ENCODE measurements at places on chromosomes 5 and 9.

GRCh38 chr9:35285731-35286130 is 123.9 kb downstream of the UNC13B start:
- no peak for DNase-seq

- DNase-seq: no peak
Measured at GRCh38 chr9:4022435-4023067, 277.3 kb downstream of the GLIS3 start.

DNA sequence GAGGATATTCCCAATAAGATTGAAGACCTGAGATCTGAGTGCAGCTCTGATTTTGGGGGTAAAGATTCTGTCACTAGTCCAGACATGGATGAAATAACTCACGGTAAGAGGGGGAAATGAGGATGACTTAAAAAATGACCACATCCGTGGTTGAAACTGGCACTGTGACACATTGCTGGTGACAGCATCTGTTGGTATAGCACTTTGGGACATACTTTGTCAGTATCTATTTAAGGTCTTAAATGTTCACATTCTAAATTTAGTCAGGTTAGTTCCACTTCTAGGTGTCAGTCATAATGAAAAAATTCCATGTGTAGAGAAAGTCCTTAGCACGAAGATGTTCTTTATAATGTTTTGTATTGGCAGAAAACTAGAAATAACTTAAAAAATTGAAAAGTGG is 70.9 kb downstream of the GAPVD1 start:
- DNase-seq: no peak

- DNase-seq: no peak
Measured at GRCh38 chr9:86649913-86650312, 295.7 kb upstream of the TUT7 start.

DNA sequence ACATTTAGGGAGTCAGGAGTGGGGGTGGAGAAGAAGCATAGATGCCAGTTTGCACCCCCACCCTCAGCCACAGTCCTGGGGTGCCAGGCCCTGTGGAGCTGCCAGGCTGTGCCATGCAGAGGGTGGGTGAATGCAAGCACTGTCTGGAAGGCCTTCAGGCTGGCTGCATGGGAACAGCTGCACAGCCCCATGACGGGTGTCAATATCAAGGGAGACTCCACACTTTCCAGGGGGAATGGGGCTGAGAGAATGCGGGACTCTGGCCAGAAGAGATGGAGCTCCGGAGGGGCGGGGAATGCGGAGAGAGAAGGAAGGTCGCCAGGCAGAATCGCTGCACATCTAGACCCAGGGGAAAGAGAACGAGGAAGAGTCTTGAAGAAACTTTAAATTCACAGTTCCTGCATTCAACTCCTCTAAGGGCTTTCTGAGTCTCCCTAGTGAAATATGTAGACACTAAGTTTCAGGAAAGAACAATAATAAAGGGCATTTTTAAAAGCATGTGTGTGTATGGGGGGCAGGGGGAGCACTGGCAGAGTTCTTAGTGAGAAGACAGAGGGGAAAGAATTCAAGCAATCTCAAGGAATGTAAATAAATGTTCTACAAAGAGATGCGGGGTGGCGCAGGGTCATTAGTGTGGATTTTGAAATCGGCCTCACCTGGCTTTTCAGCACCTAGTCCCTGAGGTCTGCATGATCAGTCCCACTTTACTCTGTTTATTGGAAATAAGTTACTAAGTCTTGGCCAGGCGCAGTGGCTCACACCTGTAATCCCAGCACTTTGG is 59.1 kb downstream of the BOD1 start:
- no peak for DNase-seq

GRCh38 chr5:24161559-24161958 is 483.2 kb downstream of the CDH10 start:
- DNase-seq: peak; percentile 23

DNA sequence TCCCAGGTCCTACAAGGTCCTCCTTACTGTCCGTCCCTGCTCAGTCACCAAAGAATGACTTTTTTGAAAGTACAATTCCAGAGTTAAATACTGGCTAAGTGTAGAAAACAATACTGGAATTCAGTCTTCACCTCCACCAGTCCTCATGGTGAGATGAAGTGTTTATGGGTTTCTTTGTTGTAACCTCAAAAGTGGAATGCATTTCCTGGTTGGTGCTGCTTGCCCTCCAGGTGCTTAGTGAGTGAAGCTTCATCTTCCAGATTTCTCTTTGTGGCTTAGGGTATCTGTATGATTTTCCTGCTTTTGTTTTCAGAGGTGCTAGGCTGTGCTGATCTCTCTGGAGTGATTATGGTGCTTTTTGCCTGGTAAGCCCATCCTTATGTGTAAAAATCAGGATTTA is 49.4 kb upstream of the DHFR start:
- no peak for DNase-seq

GRCh38 chr5:111834926-111835599 is 78.1 kb upstream of the NREP start:
- DNase-seq: peak; percentile 29

DNA sequence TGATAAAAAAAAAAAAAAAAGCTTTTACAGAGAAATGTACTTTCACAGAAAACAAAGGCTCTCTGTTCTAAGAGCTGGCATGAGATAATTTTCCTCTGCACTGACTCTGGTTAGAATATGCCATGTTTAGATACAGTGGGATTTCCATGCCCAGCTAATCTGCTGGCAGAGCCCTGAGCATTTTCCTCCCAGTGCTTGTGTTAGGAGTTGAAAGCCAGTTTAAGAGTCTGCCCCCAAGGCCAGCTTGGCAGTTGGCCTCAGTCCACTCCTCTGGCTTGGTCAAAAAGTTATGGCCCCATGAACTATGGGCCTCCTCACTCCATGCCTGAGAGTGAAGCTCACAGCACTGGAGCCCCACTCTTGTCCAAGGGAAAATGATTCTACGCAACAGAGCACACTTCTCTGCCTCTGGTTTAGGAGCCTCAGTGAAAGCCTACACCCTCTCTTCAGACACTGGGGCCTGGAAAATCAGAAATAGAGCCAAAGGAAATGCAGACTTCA is 21.9 kb downstream of the MOCS2 start:
- DNase-seq: peak; percentile 8

DNA sequence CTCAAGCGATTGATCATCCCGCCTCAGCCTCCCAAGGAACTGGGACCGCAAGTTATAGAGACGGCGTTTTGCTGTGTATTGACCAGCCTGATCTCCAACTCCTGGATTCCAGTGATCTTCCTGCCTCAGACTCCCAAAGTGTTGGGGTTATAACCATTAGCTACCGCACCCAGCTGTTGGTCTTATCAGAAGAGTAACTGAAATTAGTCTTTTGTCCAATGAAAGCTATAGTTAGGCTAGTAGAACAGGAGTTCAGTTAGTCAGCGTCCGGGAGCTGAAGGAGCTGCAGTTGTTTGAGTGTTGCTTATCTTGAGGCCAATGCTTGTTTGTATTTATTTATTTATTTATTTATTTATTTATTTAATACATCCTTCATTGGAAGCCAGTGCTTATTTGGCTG is 3.2 kb upstream of the MIGA2 start:
- DNase-seq: no peak

- no peak for DNase-seq
Measured at GRCh38 chr5:118832974-118833373, 155.4 kb downstream of the DTWD2 start.

Measured in HT1080 (cell line).